ENCODE measurements at places on chromosomes 1 and 21.
A peak's percentile ranks its signal among the peaks of the same experiment; 100 is the strongest.

GRCh38 chr1:17119076-17119772 lies at the start of gene PADI2:
PADI2 (minus strand) TSS chr1:17119451; CDS start chr1:17119371, 80 bp downstream.
- DNase-seq: peak; percentile 69

- no peak for DNase-seq
These were observed 2.9 kb upstream of the CCN1 start for GRCh38 chr1:85577419-85578320.

GRCh38 chr1:211583011-211583992 lies 4.3 kb upstream of the SLC30A1 start:
- DNase-seq: no peak

DNA sequence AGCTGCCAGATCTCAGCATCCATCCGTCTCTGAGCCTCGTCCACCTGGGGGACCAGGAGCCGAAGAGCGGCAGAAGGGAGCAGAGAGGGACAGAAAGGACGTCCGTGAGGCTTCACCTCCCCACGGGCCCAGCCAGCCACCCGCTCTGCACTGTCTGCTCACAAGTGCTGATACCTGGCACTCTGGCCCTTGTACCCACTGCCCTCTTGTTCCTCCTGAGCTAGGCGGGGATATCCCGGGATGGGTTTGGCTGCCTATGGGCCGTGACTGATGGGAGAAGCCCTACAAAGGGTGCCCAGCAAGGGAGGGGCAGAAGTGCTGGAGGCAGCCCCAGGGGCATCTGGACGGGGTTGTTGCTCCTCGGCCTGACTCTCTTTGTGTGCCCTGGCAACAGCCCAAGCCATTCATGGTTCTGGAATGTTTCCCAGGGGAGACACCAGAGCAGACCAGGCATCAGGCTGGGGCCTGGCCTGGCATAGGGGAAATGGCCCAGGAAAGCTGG lies 57.6 kb downstream of the LDLRAD2 start:
- DNase-seq: no peak

DNA sequence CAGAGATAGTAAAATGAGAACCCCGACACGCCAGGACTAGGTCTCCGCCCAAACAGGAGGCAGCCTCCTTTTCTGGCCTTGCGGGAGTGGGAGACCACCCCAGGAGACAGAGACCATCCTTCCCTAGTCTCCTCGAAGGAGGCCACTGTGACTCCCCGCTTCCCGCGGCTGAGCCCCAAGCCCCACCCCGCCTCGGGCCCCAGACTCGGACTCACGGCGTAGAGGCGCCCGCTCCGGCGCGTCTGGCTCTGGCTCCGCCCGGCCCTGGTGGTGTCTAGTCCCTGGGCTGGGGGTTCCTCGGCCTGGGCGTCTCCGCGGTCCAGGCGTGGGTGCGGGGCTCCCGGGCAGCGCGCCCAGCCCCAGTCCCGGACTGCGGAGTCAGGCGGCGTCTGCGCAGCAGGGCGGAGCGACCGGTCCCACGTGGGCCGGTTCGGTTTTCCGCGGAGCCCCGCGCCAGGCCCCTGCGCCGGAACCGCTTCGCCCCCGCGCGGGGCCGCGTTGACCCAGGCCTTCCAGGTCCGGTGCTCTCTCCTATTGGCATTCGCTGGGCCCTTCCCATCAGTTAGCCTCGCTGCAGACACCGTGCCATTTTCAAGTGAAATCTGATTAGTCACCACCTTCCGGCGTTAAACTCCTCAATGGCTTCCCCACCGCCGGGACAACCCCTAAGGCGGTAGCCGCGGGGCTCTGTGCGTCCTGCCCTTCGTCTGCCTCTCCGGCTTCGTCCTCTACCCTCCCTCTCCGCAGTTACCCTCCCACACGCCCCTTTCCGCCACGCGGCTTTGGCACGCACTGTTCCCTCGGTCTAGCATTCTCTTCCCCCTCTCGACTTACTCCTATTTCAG lies at the start of gene C1orf216:
C1orf216 (minus strand) TSS at position 393 of the 845 bp plus-strand sequence. CDS start 2,563 bp downstream, outside the sequence.
- peak; percentile 59 for DNase-seq

- no peak for DNase-seq
These were observed 26.8 kb upstream of the CD1D start for GRCh38 chr1:158153746-158154444.

Measured in activated B cell treated with CpG ODN at 0.5 μM for 24 hours (primary cell).